Foreskin melanocyte (primary cell): ENCODE measurements at places on chromosomes 4 and X.

DNA sequence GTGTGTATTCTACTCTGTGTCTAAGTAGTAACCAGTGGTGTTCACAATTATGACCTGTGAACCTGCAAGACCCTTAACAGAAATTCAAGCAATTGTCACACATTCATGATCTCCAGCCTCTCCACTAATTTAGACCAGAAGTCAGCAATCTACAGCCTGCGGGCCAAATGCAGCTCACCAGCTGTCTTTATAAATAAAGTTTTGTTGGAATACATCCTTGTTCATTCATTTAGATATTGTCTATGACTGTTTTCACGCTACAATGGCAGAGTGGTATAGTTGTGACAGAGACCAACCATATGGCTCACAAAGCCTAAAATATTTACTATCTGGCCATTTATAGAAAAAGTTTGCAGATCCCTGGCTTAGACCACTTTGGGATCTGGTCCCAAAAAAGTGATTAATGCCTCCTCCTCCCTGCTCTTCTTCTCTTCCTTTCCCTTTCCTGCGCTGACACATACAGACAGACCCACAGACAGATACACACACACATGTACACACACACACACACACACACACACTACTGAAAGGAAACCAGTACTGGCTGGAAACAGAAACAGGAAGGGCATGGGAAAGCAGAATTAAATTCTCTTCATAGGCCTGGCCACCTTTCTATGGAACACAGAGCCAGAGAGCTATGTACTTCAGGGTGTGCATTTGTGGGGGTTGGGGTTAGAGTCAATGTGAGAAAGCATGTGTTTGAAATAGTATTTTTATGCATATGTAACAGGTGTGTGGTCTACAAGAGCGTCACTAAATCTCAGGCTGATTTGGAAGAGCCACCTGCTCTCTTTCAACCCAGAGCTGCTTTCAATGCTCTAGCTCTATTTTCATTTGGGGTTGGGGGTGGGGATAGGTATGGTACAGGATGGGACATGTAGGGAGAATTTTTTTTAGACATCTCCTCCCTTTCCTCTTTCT lies 49.7 kb upstream of the TMEM164 start:
- no peak for DNase-seq

DNA sequence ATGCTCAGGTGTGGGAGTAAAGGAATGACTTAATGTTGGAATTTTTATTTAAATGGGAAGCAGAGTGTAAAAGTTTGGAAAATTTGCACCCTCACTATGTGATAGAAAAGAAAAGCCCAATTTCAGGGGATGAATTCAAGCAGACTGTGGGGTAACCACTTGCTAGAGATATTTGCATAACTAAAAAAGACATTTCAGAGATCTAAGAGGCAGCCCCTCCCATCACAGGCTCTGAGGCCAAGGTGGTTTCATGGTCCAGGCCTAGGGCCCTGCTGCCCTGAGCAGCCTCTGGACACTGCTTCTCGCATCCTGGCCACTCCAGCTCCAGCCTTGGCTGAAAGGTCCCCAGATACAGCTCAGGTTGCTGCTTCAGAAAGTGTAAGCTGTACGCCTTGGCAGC lies 5.9 kb upstream of the XPNPEP2 start:
- no peak for DNase-seq

- DNase-seq: peak; percentile 0
Observed at GRCh38 chrX:70769659-70770227, 138.8 kb downstream of the TEX11 start.

GRCh38 chr4:119693126-119693525 lies 64.5 kb upstream of the PDE5A start:
- DNase-seq: no peak

DNA sequence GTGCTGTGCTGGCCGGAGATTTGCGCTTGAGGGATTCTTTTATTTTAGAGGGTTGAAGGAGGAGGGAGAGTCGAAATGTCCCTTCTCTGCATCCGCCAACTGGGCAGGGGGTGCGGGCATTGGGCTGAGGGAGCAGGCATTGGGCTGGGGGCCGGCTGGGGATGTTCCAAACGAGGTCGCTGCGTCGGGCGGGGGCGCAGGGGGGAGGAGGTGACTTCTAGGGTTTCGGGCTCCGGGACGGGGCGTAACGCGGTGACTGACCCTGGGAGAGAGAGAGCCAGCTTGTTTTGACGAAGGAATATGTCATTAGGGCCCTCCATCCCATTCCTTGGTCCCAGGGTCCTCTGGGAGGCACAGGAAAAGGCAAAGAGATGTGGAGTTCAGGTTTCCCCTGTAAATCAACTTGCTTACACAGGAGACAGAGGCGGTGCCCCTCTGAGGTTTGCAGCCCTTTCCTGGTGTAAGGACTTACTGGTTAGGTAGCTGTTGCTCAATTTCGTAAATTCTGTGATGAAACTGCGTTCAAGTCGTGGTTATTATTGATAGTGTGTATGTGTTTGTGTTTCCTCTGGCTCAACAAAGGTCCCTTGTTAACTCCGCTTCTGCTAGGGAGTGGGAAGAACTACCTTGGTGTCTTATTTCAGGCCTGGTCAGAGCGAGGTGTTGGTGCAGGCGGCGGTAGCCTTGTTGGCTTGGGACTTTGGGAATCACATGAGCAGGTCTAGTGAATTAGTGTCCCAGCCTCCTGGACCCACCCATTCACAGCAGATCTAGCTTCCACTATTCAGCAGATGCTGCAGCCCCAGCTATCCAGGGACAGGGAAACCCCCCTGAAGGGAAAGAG lies 716 bp downstream of the FHIP1A start:
- no peak for DNase-seq

DNA sequence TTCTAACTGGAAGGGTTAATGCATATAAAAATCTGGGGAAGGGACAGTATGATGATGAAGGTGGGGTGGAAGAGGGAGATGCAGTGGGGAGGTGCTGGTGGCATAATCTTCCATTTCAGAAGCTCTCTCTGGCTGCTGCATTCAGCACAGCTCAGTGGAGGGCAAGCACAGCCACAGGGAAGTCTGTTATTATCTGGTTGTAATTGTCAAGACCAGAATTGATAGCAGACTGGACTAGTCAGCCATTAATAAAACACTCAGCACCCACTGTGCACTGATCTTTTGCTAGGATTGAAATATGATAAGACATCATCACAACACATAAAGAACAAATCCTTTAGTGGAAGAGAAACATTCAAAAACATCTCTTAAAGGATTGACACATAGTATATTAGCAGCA lies 414.2 kb upstream of the LCORL start:
- DNase-seq: no peak

DNA sequence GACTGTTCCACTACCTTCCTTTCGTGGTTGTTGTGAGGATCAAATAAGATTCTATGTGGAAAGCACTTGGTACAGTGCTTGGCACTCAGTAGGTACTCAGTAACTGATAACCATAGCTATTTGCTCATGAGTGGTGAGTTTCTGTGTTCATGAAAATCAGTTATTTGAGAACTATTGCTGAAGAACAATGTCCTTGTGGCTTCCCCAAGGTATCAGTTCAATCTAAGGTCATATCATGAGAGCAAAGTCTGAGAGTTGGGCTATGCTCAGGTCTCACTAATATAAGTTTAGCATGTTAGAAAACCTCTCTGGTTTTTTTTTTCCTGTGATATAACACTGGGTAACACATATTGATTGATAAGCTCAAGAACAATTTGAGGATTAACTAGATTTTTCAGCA lies 147.8 kb downstream of the GRIA3 start:
- DNase-seq: no peak

DNA sequence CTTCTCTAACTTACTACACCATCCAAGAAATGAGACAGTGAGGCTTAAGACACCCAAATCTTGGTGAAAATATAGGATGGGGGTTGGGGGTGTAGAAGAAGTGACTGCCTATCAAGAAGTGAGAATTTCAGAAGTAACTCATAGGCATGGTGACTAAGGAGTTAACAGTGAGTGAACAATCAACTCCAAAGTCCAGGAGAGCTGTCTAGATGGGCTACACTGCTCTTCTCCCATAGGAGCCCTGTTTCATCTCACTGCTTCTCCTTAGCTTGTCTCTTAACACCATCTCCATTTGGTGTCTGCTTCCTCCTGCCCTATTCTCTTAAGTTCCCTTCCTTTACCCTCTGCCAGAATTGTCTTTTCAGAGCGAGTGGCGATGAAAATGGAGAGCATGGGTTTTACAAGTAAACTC lies 22.7 kb downstream of the FABP2 start:
- DNase-seq: no peak

DNA sequence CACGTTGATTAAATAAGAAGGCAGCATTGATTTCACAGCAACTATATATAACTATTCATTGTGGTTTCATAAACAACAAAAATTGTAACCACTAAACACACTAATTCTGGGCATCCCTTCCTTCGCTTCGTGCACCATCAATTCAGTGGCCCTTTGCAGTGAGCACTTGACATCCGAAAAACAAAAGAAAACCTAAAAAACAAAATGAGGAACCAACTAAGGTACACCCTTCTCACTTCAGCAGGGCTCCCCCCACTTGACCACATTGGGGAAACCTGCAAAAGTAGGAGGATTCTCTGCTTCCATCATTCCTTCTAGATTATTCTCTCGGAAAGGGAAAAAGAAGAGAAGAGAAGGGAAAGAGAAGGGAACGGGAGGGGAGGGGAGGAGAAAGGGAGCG lies 28.3 kb downstream of the NBDY start:
- DNase-seq: no peak
